ENCODE measurements at places on chromosomes 11 and 22. TPM values are rescaled to one million over a fixed set of nuclear protein-coding genes. Genes with fewer than 3 reads are reported as not detected.

GRCh38 chr22:44500599-44500998 lies 2.6 kb upstream of the RTL6 start:
- no peak for DNase-seq

- no peak for DNase-seq
Observed at GRCh38 chr11:19519912-19520641, 192.6 kb upstream of the NAV2 start.

The TP53I11 gene
- total RNA-seq: 22.1 TPM

The CATSPERZ gene
- not detected for total RNA-seq

The PKP3 gene
- total RNA-seq: 0.43 TPM

The WBP2NL gene
- total RNA-seq: 0.64 TPM

Measured in right lobe of liver (tissue), 6 donors.